ENCODE measurements at places on chromosomes 4 and X.
A peak's percentile ranks its signal among the peaks of the same experiment; 100 is the strongest.

- DNase-seq = peak; percentile 19
Observed at GRCh38 chr4:183503497-183504063, 1.3 kb upstream of the ING2 start.

DNA sequence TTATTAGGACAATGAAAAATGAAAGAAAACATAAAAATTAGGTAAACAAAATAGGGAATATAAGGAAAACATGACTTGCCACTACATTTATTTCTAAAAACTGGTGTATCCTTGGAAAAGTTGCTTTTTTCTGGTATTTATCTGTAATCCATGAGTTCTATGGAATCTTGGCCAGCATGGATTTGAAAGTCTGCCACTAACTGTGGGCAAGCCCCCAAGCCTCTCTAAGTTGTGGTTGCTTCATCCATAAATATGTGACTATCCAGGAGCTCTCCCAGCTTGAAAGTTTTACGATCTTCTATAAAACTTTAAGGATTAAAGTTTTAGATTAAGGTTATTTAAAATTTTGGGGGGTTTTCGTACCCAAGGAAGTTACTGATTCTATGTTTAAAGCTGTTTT, 21.8 kb downstream of the RPS6KA3 start:
- DNase-seq = no peak

DNA sequence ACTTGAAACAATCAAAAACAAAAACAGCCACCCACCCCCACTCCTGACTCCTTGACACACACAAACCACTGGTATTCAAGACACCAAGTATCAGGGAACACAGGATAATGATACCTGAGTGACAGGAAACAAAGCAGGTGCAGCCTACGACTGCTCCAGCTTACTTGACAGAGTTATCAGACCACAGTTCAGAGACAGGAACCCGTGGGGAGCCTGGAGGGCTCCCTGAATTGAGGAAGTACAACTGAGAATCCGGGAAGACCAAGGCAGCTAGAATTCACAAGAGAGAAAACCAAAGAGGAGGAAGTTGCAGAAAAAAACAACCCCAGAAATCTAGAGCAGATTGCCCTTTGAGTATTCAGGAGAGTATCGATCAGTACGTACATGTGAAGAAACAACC, 20.5 kb downstream of the COMMD8 start:
- DNase-seq = no peak

DNA sequence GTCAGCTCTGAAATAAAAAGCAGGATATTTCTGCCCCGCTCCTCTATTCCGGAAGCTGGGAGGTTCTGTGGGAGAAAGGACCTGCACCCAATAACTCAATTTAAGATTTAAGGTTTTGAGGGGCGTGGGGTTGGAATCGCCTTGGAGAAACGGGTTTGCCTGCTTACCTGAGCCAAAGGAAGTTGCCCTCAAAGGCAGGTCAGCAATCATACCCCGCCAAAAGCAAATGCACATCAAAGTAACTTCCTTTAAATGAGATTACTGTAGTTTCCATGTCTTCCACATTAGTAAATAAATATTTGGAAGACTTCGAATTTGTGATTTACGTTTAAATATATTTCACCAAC, 978 bp upstream of the HS3ST1 start:
- DNase-seq = no peak

- no peak for DNase-seq
Observed at GRCh38 chrX:54758114-54759055, 39.7 kb downstream of the ITIH6 start.

- no peak for DNase-seq
Observed at GRCh38 chr4:171118091-171118490, 695.1 kb upstream of the GALNTL6 start.

- DNase-seq = no peak
Observed at GRCh38 chr4:25892796-25893195, 21.2 kb upstream of the SMIM20 start.

DNA sequence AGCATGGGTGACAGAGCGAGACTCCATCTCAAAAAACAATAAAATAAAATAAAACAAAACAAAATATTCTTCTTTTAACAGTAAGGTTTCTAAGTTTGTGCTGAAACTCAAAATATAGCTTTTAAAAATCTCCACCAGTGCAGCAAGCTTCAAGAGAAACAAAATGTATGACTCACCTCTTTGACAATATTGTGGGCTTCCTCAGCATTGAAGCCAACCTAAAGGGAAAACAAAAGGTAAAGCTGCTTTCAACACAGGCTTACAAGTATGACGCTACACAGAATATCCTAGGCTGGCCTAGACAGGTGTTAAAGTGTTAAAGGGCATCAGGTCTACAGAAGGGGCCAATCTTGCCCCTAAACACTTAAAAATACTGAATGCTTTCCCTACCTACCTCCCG, 1.2 kb downstream of the DYNLT3 start:
- no peak for DNase-seq

DNA sequence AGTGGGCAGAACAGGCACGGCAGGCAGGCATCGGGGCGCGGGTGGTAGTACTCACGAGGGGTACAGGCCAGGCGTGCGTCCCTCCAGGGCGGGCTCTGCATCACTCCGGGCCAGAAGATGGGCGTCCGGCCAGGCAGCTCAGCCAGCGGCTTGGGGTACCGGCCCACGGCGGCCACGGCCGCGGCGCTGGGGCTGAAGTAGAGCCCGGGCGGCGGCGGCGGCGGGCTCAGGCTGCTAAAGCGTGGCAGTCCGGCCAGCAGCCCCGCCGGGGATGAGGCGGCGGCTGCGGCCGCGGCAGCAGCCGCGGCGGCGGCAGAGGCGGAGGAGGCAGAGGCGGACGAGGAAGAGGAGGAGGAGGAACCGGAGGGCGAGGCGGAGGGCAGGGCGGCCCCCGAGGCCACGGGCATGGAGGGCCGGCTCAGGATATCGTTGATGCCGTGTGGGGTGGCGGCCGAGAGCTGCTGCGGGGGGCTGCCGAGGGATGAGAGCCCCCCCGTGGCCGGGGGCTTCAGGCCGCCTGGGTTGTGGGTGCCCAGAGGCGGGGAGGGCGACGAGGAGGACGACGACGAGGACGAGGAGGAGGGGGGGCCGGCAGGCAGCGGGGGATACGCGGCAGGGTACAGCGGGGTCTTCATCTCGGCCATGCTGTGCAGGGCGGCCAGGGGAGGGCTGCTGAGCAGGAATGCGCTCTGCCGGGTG, 1.4 kb downstream of the NKX6-1 start:
- DNase-seq = no peak

GRCh38 chr4:164446516-164446915, 307.4 kb upstream of the SMIM31 start:
- no peak for DNase-seq

GRCh38 chrX:13489454-13489853, 79.9 kb upstream of the EGFL6 start:
- no peak for DNase-seq

Measured in activated CD8-positive, alpha-beta memory T cell treated with anti-CD3 and anti-CD28 coated beads for 1 hour (primary cell).